ENCODE measurements at places on chromosomes 2 and 18.

GRCh38 chr2:10880586-10881321, 31.0 kb upstream of the KCNF1 start:
- DNase-seq, result no peak

GRCh38 chr2:209331291-209331844, 92.5 kb upstream of the MAP2 start:
- peak; percentile 31 for DNase-seq

- DNase-seq, result peak; percentile 75
Observed at GRCh38 chr2:64128943-64129391, 15.3 kb downstream of the PELI1 start.

- DNase-seq, result no peak
Observed at GRCh38 chr2:6819668-6820067, 46.0 kb downstream of the CMPK2 start.

DNA sequence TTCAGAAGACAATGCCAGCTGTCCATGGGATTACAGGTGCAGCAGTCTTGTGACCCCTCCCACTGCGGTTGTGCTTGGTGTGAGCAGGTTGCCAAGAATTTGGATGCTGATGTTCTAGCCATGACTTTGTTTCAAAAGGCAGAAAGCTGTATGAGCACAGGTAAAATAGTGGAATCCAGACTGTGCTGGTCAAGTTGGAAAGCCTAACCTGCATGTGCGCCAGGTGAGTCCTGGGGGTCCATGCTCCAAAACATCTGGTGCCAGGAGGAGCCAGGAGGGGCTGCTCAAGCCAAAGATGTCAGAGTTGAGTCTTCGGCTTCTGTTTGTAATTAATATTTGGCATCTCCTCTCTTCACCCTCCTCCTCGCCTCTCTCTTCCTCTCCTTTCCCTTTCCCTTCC, 330.1 kb downstream of the MYCN start:
- no peak for DNase-seq

GRCh38 chr2:26298286-26298637, 47.7 kb upstream of the SELENOI start:
- DNase-seq, result no peak

GRCh38 chr2:2846332-2847208, 515.5 kb upstream of the MYT1L start:
- DNase-seq, result peak; percentile 39

- DNase-seq, result no peak
Observed at GRCh38 chr2:241601841-241602240, 35.1 kb downstream of the THAP4 start.

DNA sequence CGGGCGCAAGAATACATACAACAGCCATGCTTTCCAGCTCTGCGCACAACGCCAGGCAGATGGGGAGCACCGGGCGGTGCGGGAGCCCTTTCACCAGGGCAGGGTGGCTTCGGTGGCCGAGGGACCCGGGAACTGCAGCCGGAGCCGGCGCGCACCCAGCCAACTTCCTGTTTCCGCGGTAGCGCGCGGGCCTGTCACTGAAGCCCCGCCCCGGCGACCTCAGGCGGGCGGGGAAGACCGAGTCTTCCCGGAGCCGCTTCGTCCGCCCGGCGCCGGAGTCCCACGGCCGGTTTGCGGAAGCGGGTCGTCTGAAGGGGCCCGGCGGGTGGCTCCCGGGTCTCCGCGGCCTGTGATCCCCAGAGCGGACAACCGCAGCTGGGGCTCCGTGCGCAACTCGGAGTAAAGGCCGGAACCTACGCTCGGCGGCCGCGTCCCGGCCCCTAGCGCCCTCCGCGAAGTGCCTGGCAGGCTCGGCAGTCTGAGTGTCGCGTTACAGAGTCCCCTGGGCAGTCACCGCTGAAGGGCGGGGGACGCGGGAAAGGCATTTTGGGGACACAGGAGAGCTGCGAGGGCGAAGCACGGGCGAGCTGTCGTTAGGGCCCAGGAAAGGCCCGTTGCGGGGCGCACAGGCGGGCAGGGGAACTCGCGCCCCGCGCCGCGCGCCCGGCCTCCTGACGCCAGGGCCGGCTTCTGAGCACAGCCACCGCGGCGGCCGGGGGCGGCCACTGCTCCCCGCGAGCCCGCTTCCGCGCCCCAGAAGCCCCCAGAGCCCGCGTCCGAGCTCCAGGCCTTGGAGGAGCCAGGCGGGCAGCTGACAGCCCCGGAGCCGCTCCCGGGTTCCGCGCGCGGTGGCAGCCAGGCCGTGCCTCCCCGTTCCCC, at the start of gene MPPE1:
Gene MPPE1 (minus strand): TSS at position 136 of the 879 bp plus-strand sequence. CDS start 11,053 bp downstream, outside the sequence.
- DNase-seq, result peak; percentile 85

- no peak for DNase-seq
Observed at GRCh38 chr2:47497843-47498460, 95.0 kb downstream of the MSH2 start.

- no peak for DNase-seq
Observed at GRCh38 chr2:227623226-227623625, 5.9 kb downstream of the SCYGR4 start.

DNA sequence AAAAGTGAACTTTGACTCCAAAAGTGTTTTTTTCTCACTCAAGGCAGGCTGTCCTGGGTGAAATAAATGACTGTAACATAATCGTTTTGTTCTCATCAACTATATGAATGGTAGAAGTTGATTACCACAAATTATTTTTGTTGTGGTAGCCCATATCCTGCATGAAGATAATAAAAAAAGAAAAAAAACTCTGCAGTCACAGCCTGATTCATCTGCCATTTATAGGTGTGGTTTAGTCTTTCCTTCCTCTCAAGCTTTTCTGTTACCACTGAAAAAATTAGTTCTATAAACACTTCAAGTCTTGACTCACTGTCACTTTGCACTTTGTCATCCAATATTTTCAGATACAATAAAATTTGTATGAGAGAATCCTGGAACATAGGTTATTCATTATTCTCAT, 522.0 kb downstream of the PLCL1 start:
- DNase-seq, result no peak

GRCh38 chr18:56804395-56804794, 153.2 kb downstream of the WDR7 start:
- no peak for DNase-seq

GRCh38 chr2:121613152-121613551, 36.1 kb downstream of the CLASP1 start:
- no peak for DNase-seq

DNA sequence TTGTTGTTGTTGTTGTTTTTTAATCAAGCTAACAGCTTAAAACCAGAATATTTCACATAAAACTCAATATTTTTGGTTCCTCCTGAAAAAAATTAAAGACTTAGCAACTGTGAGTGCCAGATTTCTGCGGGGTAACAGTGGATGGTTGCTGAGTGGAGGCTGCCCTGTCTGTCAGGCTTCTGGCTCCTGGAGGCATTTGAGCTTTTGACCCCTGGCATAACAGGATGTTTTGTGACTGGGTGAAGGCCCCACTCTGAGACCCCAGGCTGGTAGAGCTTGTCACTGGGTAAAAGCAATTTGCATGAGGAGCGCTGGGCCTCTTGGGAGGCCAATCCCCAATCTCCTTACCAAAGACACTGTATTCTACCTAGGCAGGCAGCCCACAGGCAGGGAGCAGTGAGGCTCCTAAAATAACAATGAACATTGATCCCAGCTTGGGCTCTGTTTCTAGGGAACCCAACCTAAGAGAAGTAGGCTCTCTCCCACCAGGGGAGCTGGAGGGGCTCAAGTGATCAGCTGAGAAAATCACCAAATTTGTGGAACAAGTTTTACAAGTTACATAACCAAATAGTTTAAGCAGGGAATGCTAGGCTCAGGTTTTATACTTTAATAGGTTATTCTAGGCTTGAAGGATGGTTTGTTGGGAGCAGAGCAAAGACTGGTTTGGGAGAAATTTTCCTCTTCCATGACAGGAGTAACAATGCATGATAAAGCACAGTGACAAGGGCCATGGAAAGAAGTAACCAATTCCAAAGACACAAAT, 5.9 kb upstream of the SPRED2 start:
- DNase-seq, result no peak

DNA sequence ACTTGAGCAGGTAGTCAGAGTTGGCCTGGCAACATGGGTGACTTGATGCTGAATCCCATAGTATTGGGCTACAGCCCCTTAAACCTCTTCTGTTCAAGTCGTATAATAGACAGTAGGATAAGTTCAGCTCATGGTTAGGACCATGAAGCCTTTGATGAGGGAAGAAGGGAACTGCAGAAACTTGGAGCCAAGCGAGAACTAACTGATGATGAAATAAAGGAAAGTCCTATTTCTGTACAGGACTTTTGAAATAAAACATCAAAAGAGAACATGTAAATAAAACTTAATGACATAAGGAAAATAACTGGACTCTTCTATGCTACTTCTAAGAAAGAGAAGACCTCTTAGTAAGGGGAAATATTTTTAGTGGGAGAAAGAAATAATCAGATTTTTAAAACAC, 51.2 kb upstream of the UGP2 start:
- DNase-seq, result no peak

GRCh38 chr2:30910686-30911085, 103.4 kb upstream of the CAPN13 start:
- DNase-seq, result no peak

GRCh38 chr2:119574108-119574815, 30.0 kb downstream of the CFAP221 start:
- no peak for DNase-seq

DNA sequence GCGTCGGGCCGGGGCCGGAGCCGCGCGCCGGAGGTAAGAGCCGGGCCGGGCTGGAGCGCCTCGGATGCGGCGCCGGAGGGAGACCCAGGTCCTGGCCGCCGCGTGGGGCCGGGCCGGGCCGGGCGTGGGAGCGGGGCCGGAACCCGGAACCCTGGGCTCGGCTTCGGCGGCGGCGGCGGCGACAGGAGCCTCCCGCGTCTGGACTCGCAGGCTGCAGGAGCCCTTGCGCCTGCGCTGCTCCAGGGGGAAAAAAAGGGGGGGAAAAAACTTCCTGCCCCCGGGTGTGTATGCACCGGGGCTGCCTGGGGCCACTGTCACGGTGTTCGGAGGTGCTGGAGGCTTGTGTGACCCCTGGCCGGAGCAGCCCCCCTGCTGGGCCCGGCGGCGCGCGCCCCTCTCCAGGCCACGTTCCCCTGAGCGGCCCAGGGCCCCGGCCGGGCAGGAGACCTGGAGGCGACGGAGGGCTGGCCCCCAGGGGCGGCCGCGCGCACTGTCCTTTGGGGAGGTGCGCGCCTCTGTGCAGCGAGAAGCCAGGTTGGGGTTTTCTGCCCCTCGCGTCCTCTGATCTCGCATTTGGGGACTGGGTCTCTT, 864 bp downstream of the KLHL29 start:
- DNase-seq, result no peak

- DNase-seq, result no peak
Observed at GRCh38 chr2:41741951-41742595, 305.7 kb upstream of the PKDCC start.

DNA sequence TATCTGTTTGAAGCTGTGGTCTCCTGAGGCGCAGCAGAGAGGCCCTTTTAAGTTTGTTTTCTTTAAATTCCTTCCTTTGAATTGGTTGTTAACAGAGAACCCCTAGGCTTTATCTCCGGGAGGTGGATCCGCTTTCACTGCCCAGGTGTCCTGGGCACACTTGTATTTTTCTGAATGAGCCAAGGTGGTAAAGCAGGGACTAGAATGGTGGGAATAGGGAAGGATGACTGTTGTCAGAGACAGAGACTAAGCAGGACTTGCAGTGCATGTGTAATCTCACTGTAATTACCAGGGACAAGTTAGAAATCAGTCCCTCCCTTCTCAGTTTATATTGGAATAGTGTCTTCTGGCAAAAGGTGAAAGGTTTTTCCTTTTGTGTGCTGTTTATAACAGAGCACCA, 72.8 kb downstream of the PHLPP1 start:
- DNase-seq, result no peak

GRCh38 chr18:79792096-79792987, 5.4 kb upstream of the KCNG2 start:
- DNase-seq, result no peak

GRCh38 chr2:8249141-8249540, 432.7 kb upstream of the ID2 start:
- DNase-seq, result peak; percentile 29

GRCh38 chr2:86744152-86744551, 24.1 kb downstream of the RMND5A start:
- DNase-seq, result no peak

- peak; percentile 72 for DNase-seq
Observed at GRCh38 chr2:227238238-227239237, 74.1 kb downstream of the COL4A3 start.
